ENCODE measurements at places on chromosomes 7 and 10. TPM values are rescaled to one million over a fixed set of nuclear protein-coding genes. Genes with fewer than 3 reads are reported as not detected.
A peak's percentile ranks its signal among the peaks of the same experiment; 100 is the strongest.

- DNase-seq: no peak
These were observed 131.0 kb upstream of the C1GALT1 start for GRCh38 chr7:7051206-7051877.

GRCh38 chr10:82378146-82378545, 503.2 kb downstream of the NRG3 start:
- peak; percentile 30 for DNase-seq

- no peak for DNase-seq
These were observed 55.0 kb upstream of the FAM171A1 start for GRCh38 chr10:15426115-15426514.

DNA sequence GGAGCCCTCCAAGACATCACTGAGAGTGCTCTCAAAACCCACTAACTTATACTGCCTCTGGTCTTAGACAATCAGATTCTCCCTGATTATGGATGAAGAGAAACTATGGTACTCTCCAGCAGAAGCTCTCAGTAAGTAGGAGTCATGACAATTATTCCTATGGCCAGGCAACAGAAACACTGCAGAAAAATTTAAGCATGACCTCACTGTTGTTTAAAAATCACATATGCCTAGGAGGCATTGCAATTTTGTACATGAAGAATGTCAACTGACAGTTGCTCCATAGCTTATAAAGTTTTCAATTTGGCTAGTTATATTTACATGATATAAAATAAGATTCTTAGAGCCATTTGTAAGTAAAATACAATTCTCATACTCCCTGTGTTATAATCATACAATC, 105.9 kb upstream of the LSM8 start:
- DNase-seq: no peak

- DNase-seq: no peak
These were observed 97.0 kb downstream of the LRMDA start for GRCh38 chr10:75528392-75528791.

GRCh38 chr10:96768136-96768535, 47.8 kb upstream of the PIK3AP1 start:
- DNase-seq: no peak

- no peak for DNase-seq
These were observed 188.9 kb downstream of the EVX1 start for GRCh38 chr7:27431465-27431864.

GRCh38 chr7:30805931-30806330, 34.7 kb downstream of the MINDY4 start:
- DNase-seq: no peak

DNA sequence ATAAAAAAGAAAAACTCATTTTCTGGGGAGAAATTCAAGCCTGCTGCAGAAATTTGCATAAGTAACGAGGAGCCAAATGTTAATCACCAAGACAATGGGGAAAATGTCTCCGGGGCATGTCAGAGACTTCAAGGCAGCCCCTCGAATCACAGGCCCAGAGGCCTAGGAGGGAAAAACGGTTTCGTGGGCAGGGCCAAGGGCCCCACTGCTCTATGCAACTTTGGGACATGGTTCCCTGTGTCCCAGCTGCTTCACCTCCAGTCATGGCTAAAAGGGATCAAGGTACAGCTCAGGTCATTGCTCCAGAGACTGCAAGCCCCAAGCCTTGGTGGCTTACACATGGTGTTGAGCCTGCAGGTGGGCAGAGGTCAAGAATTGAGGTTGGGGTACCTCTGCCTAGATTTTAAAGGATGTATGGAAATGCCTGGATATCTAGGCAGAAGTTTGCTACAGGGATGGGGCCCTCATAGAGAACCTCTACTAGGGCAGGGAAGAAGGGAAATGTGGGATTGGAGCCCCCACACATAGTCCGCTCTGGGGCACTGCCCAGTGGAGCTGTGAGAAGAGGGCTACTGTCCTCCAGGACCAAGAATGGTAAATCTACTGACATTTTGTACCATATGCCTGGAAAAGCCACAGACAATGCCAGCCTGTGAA, 8.4 kb downstream of the MACC1 start:
- no peak for DNase-seq

DNA sequence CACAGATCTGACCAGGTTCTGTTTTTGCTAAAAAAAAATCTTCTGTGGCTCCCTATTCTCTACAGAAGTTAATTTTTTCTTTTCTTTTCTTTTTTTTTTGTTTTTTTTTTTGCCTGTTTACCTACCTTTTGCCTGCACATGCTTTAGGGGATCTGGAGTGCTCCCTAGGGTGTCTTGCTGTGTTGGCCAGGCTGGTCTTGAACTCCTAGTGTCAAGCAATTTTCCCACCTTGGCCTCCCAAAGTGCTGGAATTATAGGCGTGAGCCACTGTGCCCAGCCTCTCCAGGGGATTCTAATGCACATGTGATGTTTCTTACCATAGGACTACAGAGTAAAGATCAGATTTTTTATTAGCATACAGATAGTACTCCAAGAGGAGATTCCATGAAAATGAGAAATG, 10.6 kb downstream of the CCSER2 start:
- DNase-seq: no peak

DNA sequence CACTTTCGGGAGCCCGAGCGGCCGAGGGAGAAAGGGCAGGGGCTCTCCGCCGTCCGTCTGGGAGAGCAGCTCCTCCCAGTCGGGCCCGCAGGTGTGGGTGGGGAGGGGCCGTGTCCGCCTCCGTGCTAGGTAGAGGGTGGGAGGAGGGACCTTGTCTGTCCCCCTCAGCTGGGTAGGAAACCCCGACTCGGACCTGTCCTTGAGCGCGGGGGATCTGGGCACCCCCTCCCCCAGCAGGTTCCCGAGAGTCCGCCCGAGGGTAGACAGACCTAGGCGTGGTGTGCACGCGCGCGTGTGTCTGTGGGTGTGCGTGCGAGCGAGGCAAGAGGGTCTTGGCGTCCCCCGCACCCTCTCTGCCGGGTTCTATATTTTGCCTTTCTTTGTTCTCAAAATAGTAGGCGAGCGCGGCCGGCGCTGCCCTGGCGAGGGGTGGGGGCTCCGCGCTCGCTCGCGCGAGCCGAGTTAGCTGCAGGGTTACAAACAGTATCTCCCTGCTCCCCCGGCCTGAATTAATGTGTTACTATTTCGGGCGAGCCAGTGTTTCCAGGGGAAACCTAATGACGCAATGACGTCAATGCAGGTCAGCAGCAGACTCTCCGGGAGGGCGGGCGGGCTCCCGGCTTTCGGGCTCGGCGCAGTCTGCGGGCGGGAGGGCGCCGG, 73.9 kb upstream of the LEP start:
- DNase-seq: peak; percentile 91

- no peak for DNase-seq
These were observed 166.1 kb upstream of the TCERG1L start for GRCh38 chr10:131477457-131478121.

DNA sequence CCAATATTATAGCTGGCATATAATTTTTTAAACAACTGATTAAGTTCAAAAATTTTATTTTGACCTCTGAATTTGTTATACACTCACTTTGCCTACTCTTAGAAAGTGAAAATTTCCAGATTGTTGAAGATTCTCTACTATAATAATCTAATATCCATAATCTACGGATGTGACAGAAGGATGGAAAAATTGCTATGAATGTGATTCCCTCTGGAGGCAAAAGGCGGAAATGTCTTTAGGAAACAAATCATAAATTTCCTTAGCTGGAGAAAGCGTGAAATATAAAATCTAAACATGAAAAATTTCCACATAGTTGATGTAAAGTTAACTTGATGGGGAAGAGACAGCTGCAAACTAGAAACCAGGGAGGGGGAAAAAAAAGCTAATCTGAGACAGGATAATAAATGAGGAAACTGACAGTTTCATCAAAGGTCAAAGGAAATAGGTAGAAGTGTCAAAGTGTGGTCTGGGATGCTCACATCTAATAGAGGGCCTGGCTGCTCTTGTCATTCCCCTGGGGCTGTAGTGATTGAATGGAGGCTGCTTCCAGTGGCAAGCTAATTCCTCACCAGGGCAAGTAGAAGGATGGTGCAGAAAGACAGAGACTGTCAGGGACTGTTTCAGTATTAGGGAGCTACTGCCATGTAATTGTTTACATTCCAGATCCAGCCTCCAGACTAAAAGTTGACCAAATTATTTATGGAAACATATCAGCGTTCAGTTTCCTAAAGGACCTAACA, 264.5 kb downstream of the SDHAF3 start:
- DNase-seq: no peak

GRCh38 chr7:108165723-108166122, 35.6 kb upstream of the LAMB4 start:
- no peak for DNase-seq

DNA sequence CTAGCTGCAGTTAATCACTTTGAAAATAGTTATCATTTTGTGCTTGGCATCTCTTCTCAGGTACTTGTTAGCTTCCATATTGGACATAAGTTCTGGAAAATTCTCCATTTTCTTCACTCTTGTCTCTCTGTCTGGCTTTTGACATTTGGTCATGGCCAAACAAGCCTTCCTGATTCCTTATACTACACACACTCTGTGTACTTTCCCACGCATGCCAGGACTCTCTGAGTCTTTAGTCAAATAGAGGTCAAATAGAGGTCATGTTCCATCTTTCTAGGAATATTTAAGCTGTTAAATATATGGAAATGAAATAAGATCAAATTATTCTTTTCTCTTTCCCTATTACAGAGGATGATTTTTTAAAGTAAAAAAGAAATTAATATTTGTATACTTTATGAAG, 235.5 kb upstream of the PLXDC2 start:
- peak; percentile 7 for DNase-seq

Gene PON3
- 2.1 TPM for polyA plus RNA-seq

Gene GPNMB
- polyA plus RNA-seq: 27.8 TPM

All from stomach (tissue), 19 donors.